Fibroblast of lung (primary cell): ENCODE measurements at places on chromosomes 2 and 18. TPM values are rescaled to one million over a fixed set of nuclear protein-coding genes. Genes with fewer than 3 reads are reported as not detected.

Gene SGPP2
- total RNA-seq: not detected in 2 replicates

- DNase-seq: no peak
Observed at GRCh38 chr2:7722212-7722910, 805.1 kb downstream of the RNF144A start.

DNA sequence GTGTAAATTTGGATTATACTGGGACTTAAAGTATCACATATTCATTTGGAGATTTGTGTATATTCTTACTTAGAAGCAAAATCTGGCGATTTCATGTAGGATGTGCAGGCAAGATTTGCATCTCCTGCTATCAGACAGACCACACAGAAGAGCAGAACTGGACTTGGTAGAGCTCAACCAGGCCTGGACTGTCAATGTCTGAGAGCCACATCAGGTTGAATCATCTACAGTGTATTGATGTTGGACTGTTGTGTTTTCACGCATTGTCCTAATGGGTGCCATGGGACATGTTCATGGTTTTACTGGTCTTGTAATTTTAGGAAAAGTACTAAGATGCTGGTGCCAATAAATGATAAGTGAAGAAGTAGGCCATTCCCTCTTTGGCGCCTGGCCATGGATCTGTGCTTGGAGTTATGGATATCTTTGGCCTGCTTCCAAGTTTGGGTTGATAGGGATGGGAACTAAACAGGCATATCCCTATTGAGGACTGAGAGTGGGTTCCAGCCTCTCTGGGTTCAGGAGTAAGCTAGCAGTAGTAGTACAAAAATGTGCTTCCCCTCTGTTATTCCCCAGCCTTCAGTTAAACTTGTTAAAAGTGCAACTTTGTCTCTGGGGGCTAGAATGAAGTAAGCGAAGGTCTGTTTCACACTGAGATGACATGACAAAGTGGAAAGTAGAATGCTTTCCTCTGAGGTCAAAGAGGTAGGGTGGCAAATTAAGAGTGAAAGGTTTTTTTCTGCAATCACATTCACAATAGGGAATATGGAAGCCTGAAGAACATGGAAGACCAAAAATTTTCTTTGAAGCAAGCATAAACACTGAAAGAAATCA is 49.2 kb upstream of the NEMP2 start:
- DNase-seq: no peak

- peak; percentile 92 for DNase-seq
Observed at GRCh38 chr18:67359873-67360838, 156.4 kb downstream of the DSEL start.

Gene LOXHD1
- not detected in 2 replicates for total RNA-seq

Gene ABCG8
- not detected in 2 replicates for total RNA-seq

- DNase-seq: no peak
Observed at GRCh38 chr2:184534986-184535385, 63.3 kb upstream of the ZNF804A start.

GRCh38 chr2:28469304-28469703 is 26.6 kb upstream of the PLB1 start:
- peak; percentile 37 for DNase-seq

GRCh38 chr18:8260319-8260718 is 348.9 kb upstream of the RAB12 start:
- peak; percentile 39 for DNase-seq

Gene NAPG
- 30.8 and 33.7 TPM in 2 replicates for total RNA-seq

Gene CTAGE1
- total RNA-seq: under 0.01 TPM in 1 of 2 replicates, not detected in the other

- DNase-seq: no peak
Observed at GRCh38 chr2:168149150-168149974, 98.0 kb downstream of the STK39 start.

Gene NEU4
- total RNA-seq: under 0.01 TPM in 1 of 2 replicates, not detected in the other

GRCh38 chr2:113138428-113139322 is 11.3 kb downstream of the IL1RN start:
- DNase-seq: peak; percentile 80

- no peak for DNase-seq
Observed at GRCh38 chr2:238693337-238694093, 154.4 kb upstream of the TWIST2 start.

DNA sequence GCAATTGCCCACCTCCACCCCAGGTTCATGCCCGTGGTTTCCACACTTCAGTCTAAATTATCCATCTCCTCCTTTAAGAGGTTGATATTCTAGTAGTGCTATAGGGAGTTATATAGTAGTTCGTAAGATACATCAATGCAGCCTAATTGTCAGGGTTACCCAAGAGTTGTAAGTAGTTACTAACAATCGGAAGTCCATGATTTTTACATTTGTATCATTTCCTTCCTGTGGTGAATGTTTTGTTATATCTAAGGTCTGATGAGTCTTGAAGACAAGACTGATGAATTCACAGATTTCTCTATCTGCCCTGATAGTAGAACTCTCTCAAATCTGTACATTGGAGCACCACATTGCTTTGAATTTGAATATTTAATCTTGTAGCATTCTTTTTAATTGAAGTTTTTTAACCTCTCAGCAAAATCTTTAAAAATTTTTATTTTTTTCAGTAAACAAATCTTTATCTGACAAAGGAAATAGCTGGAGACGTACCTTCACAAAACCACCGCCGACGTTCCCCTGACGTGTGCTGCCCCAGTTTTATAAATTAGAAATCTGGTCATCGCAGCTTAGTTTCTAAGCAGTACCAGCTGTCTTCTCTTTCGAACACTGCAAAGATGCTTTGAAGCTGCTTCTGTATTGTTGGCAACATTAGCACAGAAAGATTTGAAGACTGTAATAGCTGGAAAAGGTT is 264.5 kb downstream of the SOCS6 start:
- no peak for DNase-seq

Gene CCDC150
- total RNA-seq: 3.9 and 5.1 TPM in 2 replicates

GRCh38 chr2:16223841-16224177 is 283.5 kb downstream of the MYCN start:
- DNase-seq: no peak

Gene GULP1
- 71.7 and 82.4 TPM in 2 replicates for total RNA-seq

GRCh38 chr2:148238561-148238960 is 217.7 kb downstream of the MBD5 start:
- peak; percentile 24 for DNase-seq

DNA sequence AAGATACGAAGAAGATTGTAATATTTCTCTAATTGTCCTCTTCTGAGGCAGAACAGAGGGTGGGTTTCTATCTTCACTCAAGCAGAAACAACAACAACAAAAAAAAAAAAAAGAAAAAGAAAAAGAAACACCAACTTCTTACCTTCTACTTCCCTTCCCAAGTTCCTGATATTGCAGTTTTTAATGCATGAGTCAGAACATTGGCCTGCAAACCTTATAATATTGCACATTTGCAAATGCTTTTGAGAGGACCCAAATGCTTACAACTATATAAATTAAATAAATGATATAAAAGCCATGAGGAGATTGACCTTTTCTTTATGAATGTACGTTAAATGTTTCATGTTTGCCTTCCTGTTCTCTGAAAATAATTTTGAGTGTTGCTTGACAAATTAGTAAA is 37.3 kb downstream of the PAX3 start:
- DNase-seq: peak; percentile 26

DNA sequence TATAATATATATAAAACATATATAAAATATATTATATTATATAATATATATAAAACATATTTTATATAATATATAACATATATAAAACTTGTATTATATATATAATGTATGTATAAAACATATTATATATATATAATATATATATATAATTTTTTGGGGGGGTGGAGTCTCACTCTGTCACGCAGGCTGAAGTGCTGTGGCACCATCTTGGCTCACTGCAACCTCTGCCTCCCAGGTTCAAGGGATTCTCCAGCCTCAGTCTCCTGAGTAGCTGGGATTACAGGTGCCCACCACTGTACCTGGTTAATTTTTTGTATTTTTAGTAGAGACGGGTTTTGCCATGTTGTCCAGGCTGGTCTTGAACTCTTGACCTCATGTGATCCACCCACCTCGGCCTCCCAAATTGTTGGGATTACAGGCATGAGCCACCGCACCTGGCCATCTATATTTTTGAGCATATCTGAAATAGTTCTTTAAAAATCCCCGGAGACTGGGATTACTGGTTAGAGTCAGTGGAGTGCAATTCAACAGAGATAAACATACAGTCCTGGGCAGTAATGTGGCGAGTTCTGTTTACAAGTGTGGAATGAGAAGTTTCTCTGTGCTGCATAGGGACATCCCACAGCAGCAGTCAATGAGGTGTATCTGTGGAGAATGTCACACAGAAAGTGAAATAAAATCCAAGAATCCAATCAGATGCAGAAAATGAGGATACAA is 208.4 kb downstream of the MYCN start:
- DNase-seq: no peak

GRCh38 chr18:45423659-45424058 is 191.6 kb upstream of the SLC14A2 start:
- DNase-seq: no peak

Gene STK36
- 32.1 and 36.0 TPM in 2 replicates for total RNA-seq
